ENCODE measurements at places on chromosomes 7 and 10.

DNA sequence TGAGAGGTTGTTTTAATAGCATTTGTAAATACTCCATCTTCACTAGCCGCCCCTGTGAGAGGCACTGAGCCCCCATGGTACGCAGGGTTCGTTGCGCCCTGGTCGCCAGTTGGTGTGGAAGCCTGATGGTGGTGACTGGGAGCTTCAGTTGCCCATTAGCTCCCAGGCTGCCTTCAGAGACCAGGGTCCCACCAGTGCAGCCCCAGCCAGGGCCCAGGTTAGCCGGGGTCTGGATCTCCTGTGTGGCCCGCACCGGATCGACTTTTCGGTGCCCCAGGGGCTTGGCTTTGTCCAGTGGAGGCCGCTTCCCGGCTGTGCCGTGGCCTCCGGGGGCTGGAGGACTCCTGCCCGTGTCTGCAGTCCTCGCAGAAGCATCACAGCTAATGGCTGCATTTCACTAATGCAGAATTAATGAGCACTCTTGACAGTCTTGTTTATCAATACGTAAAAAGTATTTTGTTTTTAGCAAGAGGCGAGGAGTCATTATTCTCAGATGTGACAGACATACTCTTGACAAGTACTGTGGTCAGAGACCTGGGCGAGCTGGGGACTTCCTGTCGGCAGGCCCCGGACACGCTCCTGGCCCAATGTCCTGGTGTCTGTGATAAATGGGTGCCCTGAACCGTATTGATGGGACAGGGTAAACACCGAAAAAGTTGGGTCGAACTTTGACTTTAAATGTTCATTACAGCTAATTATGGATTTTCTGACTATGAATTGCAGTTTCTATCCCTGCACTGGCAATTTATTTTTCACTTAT lies 99.8 kb downstream of the NKX6-2 start:
- DNase-seq: no peak

DNA sequence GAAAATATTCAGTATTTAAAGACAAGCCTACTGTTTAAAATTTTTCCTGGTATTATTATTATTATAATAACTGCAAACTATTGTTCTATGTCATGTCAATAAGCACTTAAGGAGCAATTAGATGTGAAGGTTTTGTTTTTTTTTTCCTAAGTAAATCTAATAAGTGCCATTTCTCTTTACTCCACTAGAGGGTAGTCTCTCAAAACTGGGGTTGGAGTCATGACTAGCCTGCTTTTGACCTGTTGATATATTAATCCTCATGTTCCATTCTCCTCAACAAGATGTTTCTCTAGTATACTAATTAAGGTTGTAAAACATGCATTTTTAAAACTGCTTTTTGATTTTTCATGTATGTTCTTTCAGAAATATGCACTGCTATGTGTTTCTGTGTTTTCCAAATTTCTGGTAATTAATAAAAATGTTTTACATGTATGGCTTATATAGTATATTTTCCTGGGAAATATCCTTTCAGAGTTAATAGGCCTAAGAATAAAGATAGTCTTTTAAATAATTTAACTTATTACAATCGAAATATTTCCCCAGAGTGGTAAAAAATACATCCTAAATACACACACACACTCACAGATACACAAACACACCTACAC lies 1.0 kb upstream of the LRRN3 start:
- DNase-seq: no peak

GRCh38 chr7:74068378-74069085 lies 15.1 kb upstream of the LIMK1 start:
- no peak for DNase-seq

DNA sequence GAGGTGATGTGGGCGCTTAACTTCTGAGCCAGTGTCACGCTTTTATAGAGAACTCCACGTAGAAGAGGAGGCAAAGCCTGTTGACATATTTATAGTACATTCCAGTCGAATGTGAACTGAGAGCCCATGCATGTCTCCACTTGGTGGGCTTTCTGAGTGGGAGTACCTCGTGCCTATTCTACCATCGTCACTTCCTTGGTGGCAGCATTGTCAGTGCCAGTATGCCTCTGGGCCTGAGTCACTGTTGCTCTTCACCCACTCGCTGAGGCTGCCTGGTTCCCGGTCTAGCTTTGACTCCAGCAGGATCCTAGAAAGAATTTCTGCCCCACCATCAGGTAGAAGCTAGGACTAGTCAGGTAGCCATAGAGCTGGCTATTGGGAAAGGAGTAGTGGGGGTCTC lies 30.0 kb upstream of the CDH23 start:
- no peak for DNase-seq

DNA sequence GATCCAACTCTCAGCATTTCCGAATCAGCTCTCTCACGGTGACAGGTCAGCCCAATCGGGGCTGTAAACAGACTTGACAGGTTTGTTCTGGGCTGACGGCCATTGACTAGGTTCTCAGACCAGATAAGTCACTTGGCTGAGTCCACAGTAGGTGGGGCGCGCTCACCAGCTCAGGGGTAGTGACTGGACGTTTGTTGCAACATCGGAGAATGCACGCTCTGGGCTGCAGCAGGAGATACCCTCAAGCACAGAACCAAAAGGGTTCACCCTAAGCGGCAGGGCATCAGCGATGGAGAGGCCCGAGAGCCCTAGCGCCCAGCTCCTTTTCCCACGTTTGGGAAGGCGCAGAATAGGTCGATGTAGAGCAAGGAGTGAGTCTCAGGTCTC lies 1.8 kb downstream of the KLLN start:
- DNase-seq: no peak

All from NCI-H1930 (cell line).